Thymus (tissue), 14 donors: ENCODE measurements at places on chromosomes 2 and 18.

GRCh38 chr2:233830111-233830802, 24.1 kb downstream of the HJURP start:
- no peak for DNase-seq

GRCh38 chr2:103847276-103847675, 1006.6 kb upstream of the POU3F3 start:
- DNase-seq: no peak

DNA sequence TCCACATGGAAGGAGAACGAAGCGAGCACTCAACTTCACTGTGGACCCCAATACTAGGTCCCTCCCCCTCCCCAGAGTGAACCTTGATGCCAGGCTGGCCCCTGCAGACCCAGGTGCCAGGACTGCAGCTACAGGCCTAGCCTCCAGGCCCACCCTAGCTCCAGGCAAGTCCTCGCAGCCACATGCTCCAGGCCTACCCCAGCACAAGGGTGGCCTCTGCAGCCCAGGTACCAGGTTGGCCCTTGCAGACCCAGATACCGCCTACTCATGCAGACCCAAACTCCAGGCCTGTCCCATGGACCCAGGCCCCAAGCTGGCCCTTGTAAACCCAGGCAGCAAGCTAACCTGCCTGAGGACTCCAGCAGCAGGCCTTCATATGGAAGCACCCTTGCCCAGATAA, 44.2 kb downstream of the KCNG2 start:
- DNase-seq: no peak

GRCh38 chr2:222174450-222174849, 124.3 kb downstream of the PAX3 start:
- DNase-seq: no peak
